GM13977 (cell line): ENCODE measurements at places on chromosomes 2 and 18.

DNA sequence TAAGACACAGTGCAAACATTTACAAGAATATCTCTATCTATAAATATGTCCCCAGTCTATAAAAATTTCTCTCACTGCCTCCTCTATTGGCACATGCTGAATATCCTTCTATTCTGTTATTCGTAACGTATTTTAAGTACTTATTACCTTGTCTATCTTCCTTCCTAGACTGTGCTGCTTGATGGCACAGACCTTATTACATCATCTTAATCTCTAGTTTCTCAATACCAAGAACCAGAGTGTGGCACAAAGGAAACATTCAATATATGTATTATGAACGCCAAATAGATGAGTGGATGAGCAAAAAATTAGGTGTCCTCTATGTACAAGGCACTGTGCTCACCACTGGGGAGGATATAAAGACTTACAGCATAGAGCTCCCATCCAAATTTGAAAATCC, 282.8 kb downstream of the NBAS start:
- DNase-seq: no peak

GRCh38 chr2:42714686-42715085, 49.2 kb downstream of the OXER1 start:
- no peak for DNase-seq

DNA sequence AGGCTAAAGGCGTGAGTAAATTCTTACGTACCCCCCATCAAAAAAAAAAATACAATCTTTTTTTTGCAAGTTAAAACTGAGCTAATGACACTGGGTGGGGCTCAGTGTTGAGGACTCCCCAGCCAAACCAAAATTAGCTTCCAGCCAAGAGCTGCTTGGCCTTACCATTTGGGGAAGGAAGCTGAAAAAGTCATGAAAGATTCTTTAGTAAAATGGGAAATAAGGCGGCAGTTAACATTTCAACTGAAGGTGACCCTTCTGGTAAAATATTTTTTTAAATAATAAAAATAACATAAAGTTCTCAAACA, 16.4 kb downstream of the SMAD7 start:
- no peak for DNase-seq

DNA sequence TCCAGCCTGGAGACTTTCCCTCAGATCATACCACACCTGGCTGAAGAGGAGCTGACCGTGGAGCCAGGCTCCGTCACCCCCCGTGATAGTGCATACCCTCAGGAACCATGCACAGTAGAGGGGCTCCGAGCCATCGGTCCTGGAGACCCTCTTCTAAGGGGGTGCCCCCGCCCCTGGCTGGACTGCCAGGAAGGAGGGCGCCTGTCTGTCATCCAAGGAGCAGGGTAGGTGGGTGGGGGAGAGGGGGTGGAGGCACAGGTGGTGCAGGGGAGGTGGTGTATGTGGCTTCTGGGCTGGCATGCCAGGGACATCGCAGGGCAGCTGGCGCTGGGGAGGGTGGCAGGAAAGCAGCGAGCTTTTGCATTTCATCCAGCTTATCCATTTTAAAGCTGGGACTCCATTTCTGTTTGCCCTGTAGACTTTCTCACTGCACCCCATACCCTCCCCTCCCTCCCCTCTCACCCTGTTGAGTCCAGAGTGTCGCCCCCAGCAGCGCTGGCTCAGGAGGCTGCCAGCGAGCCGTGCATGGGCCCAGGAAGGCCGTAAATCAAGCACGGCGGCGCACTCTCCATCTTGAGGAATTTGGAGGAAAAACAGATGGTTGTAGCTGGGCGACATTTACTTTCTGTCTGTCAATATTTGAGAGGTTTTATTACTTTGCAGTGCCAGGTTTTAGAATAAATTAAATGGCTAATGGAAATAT, 56.2 kb upstream of the HS6ST1 start:
- DNase-seq: no peak
